Type B pancreatic cell (in vitro differentiated cells): ENCODE measurements at places on chromosomes 3 and 15.

- no peak for DNase-seq
Measured at GRCh38 chr3:69738859-69739203, 433 bp upstream of the MITF start.

- no peak for DNase-seq
Measured at GRCh38 chr3:177322881-177323280, 125.6 kb upstream of the TBL1XR1 start.

GRCh38 chr3:8325306-8325705 lies 176.3 kb upstream of the LMCD1 start:
- no peak for DNase-seq

DNA sequence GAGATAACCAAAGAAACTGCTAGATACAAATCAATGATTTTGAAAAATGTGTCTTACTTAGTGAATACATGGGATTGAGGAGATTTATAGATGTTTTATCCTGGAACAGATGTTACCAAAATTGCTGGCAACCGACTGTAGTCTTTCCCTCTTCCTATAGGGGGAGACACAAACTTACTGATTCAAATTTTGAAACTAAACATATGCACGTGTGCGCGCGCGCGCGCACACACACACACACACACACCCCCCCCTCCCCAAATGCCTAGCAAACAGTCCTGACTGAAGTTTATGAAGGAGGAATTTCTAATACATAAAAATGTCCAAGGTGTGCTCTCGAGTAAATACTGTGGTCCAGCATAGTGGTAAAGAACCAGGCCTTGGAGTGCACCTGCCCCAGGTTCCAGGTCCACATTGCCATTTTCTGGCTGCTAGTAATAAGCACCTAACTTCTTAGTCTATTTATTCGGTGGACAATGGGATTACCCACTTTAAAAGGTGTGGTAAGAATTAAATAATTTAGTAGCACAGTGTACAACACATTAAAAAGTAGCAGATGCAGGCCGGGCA lies 18.5 kb upstream of the C3orf62 start:
- DNase-seq = no peak

DNA sequence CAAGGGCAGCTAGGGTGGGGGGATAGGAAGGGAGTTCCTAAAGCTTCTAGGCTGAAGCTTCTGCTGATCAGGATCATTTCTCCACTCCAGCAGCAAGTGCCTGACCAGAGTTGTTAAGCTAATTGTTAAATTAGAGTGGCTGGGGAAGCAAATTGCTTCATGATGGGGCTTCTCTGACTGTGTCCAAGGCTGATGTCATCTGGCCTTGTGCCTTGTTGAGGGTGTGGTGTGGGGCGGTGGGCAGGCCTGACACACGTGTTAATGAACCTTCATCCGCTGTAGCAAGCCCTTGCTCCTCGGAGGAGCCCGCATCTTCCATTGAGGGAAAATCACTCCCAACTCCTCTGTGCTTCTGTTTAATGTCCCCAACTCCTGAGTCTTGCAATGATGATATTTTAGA lies 84.3 kb upstream of the ROPN1 start:
- no peak for DNase-seq

- DNase-seq = no peak
Measured at GRCh38 chr3:61839256-61839655, 277.9 kb downstream of the PTPRG start.

DNA sequence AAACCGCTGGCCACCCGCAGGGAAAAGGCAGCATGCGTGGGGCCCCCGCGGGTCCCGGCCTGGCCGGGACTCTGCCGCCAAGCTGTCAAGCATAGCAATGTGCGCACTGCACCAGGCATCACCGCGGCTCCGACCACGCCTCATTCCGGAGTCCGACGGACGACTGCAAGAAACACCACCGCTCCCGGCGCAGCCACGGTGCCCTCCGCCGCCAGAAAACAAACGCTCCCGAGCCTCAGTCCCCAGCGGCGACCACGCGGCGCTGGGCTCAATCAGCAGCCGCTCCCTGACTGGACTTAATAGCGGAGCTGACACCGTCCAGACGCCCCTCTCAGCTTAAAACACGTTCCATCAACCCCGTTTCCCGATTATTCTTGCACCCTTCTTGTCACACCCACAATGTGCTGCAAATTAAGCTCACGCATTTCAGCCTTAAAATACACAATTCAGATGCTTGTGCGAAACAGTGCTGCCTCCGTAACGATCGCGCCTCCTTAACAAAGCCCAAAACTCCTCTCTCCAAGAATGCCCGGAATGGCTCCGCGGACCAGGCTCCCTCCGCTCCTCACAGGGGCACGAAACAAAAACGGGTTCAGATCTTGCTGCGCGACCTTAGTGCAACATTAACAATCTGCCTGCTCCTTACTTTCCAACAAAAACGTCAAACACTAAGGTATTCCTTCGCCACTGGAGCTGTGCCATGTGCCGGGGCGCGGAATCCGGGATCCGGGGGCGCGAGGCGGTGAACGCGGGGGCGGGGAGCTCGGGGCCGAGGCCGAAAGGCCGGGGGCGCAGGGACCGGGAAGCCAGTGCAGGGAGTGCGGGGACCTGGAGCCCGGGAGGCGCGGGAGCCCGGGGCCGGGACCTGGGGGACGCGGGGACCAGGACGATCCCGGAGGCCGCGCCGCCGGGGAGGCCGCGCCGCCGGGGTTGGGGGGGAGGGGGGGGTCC lies 655 bp downstream of the CYFIP1 start:
- DNase-seq = peak; percentile 78

DNA sequence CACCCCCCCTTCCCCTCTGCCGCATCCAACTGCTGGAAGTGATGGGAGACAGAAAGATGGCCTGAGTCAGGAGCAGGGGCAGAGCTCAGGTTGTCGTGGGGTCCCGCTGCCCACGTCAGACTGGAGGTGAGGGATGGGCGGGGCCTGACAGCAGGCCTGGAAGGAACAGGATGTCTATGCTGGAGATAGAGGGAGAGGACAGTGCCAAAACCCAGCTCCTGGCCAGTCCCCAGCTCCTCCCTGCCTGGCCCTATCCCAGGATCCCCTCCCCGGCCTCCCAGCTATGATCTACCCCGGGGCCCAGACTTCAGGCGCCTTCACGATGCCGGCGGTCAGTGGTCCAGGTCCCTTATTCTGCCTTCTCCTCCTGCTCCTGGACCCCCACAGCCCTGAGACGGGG lies at the start of gene LMAN1L:
Gene LMAN1L (plus strand): TSS at position 303 of the 400 bp plus-strand sequence. CDS start 20 bp downstream, at position 323.
- no peak for DNase-seq

- no peak for DNase-seq
Measured at GRCh38 chr15:96351761-96352603, 21.5 kb downstream of the NR2F2 start.

DNA sequence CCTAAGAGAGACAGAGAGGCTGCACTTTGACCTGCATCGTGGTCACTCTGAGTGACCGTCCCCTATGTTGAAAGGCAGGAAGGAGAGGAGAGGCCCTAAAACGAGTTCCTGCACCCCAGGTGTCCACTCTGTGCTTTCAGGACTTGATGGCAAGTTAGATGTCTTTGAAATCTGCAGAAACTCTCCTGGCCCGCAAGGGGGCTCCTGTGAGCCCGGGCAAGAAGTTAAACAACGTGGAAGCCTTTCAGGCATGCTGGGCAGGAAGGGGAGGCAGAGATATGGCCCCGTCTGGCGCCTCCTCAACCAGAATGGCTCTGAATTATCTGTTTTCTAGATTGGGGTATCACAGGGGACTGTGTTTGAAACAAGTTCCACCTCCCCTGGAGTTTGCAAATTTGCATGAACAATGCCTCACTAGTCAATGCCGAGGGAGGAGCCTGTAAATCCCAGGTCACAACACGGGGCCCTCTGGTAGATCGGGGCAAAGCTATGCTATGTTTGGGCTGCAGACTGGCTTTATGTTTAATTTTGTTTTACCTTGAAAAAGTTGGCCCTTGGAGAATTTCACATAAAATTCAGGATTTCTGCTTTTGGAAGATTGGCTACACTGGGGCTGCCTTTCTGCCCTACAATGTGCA lies 9.8 kb downstream of the CTXND1 start:
- peak; percentile 55 for DNase-seq

DNA sequence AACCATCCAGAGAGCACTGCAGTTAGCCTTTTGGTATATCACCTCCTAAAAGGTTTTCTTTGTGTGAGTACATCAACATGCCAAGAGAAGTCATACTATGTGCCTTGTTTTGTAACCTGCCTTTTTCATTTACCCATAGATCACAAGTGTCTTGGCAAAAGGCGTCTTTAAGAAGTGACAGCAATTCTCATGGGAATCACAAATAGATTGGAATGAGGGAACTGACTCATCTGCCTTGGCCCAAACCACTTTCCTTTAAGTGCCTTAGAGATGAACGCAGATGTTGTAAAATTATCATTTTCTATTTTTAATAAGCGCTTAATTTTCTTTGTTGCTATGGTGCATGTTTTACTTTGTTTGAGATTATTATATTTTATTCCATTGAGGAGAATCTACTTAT lies 20.7 kb upstream of the POMGNT2 start:
- no peak for DNase-seq

DNA sequence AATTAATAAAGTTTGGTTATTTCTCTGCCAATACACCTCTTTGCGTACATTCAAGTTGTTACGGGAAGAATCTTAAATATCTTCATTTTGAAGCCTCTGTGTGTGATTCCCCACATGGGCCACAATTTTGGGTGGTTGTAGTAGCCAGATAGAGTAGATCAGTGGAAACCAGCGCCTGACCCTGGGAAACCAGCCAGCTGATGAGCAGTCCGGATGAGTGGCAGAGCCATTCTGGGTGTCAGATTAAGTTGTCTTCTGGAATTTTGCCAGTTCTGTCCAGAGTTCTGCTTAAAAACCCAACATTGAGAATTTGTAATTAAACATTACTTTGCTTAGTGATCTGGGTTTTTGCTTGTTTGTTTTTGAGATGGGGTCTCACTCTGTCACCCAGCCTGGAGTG lies 49.7 kb downstream of the MRPS25 start:
- no peak for DNase-seq

DNA sequence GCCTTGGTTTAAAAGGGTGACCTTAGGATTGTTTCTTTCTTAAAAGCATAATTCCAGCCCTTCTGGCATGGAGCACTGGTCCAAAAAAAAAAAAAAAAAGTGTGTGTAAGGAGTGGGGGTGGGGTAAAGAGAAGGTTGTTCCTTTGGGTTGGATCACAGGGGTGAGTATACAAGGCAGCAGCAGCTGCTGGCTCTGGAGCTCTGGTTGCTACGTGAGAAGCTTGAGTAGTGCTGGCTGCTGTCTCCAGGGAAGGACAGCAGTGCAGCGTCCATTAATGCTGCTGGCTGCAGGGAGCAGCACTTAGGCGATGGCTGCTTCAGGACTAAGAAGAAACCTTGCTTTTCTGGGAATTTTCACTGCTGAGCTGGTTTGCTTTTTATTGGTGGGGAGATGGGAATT lies 2.3 kb downstream of the SETD5 start:
- DNase-seq = no peak

GRCh38 chr3:128782282-128783146 lies 56.5 kb downstream of the RAB7A start:
- DNase-seq = no peak

DNA sequence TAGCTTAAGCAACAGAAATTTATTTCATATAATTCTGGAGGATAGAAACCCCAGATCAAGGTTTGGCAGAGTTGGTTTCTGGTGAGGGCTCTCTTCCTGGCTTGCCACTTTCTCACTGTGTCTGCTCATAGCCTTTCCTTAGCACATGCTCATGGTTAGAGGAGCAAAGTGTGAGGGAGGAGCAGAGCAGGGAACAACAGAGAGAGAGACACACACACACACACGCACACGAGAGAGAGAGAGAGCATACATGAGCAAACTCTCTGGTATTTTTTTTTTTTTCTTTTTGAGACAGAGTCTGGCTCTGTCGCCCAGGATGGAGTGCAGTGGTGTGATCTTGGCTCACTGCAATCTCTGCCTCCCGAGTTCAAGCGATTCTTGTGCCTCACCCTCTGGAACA lies 36.8 kb upstream of the ZDHHC23 start:
- no peak for DNase-seq

DNA sequence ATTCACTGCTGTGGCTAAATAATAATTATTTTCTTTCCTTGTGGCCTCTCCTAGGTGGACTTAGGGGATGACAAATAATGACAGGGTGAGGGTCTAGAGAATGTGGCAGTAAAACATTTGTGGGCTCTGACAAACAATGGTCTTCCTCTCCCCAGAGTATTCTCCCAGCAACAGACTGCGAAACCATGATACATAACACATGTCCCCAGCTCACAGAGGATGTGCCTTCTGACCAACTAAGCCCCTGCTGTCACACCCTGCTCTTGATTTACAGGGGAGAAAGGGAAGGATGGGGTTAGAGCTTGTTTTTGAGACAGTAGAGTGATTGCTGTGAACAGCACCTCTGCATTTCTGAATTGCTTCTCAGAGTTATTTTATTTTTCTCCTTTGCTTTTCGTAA lies 116.6 kb upstream of the CTDSPL start:
- no peak for DNase-seq

GRCh38 chr3:13074006-13074375 lies 762 bp upstream of the IQSEC1 start:
- DNase-seq = no peak

GRCh38 chr3:66237552-66237951 lies 16.8 kb downstream of the SLC25A26 start:
- DNase-seq = no peak

DNA sequence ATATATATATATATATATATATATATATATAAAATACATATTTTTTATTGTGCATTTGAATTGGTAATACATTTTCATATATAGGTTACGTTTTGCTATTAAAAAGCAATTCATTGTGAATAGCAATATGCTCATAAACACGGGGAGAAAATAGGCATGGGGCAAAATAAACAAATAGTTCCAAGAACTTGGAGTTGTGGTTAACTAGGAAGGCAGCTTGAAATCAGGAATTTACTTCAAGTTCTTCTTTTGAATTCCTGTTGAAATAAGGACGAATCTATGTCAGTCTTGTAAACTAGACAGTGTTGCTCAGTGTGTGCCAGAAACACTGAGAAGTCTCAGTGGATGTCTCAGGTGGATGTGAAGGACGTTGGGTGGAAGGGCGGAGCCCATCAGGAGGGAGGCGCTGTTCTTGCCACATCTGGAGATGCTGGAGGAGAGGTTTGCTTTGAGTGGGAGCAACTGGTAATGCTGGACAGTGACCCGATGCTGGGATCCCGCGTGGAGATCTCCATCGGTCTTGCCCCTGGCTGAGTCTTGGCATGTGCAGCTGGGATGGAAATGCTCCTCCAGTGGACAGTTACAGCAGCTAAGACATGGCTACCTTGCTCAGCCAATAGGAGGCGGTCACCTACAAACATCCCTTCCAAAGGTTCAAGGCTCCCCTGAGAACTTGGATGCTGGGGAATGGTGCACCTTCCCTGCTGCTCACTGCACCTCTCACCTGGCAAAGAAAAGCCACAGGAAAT lies 2.5 kb downstream of the IL16 start:
- DNase-seq = no peak

DNA sequence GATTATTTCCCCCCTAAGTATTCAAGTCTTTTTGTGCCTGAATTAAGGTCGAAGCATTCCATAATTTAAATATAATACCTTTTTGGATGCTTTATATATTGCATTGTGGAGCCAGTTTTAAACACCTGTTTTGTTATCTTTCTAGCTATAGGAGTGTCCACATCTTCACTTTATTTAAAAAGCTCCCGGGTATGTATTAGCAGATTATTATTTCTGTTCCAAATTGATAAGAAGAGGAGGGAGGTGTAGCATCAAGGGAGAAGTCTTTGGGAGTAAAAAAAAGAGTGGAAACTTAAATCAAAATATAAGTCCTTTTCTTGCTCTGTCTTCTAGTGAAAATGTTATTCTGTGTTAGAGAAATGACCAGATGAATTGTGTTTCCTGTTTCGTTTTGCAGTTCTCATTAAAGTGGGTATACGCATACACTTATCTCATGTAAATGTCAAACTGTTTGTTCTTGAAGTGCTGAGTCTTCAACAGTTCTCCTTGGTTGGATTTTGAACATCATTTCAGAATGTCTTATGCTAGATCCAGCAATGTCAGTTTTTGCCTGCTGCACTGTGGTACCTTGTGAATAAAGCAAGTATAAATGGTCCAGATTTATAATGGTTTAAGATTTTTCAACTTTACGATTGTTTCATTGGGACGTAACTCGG lies 105.8 kb downstream of the FNDC3B start:
- DNase-seq = no peak
